ENCODE measurements at places on chromosomes 13 and 19. TPM values are rescaled to one million over a fixed set of nuclear protein-coding genes. Genes with fewer than 3 reads are reported as not detected.

DNA sequence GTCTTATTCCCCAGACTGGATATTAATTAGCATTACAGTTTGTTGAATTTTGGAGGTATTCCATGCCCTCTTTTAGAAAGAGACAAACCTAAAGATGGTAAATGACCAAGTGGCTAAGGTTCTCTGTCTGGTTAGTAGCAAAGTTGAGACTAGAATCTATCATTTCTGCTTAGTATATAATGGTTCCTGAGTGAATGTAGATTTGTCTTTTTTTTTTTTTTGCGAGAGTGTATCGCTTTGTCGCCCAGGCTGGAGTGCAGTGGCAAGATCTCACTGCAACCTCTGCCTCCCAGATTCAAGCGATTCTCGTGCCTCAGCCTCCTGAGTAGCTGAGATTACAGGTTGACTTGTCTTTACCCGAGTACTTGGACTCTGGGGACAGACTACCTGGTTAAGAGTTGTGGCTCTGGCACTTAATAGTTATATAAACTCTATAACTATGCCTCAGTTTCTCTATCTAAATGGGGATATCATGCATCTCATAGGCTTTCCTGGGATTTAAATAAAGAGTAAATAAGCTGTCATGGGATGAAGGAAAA is 2.7 kb downstream of the NAA16 start:
- DNase-seq = no peak

- no peak for DNase-seq
Measured at GRCh38 chr19:17406046-17406886, 836 bp upstream of the BST2 start.

GRCh38 chr13:31172535-31172934 is 10.8 kb upstream of the HSPH1 start:
- DNase-seq = no peak

GRCh38 chr13:48110931-48111721 is 16.2 kb upstream of the MED4 start:
- DNase-seq = no peak

GRCh38 chr13:51317262-51317661 is 22.2 kb upstream of the SERPINE3 start:
- DNase-seq = no peak

GRCh38 chr19:29823581-29824330 is 12.0 kb downstream of the CCNE1 start:
- DNase-seq = no peak

GRCh38 chr13:23087880-23088279 is 92.9 kb upstream of the SGCG start:
- no peak for DNase-seq

- DNase-seq = no peak
Measured at GRCh38 chr13:61294467-61295191, 121.0 kb downstream of the PCDH20 start.

DNA sequence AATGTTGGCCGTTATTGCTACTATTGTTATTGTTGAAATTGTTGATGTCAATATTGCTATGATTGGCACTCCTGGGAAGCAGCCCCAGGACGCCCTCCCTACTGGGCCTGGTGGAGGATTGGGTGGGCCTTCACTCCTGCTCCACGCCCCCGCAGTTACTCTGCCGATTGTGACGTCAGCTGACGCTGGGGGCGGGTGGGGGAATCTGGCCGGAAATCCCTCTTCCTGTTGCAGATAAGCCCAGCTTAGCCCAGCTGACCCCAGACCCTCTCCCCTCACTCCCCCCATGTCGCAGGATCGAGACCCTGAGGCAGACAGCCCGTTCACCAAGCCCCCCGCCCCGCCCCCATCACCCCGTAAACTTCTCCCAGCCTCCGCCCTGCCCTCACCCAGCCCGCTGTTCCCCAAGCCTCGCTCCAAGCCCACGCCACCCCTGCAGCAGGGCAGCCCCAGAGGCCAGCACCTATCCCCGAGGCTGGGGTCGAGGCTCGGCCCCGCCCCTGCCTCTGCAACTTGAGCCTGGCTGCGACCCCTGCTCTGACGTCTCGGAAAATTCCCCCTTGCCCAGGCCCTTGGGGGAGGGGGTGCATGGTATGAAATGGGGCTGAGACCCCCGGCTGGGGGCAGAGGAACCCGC is at the start of gene ETV2:
Gene ETV2 (plus strand): TSS at position 231 of the 637 bp plus-strand sequence. CDS start 716 bp downstream, outside the sequence.
- peak; percentile 70 for DNase-seq

FAM124A gene
- total RNA-seq = 7.1 TPM

C19orf85 gene
- total RNA-seq = not detected

All from upper lobe of left lung (tissue), 6 donors.